A549 treated with Mapracorat at 1 μM for 4 hours (cell line): ENCODE measurements at places on chromosomes 5 and 9. TPM values are rescaled to one million over a fixed set of nuclear protein-coding genes. Genes with fewer than 3 reads are reported as not detected.

Gene SRA1
- total RNA-seq, result 38.4 to 48.2 TPM (median 43.4 TPM) in 5 replicates

Gene ADGRD2
- not detected in 5 replicates for total RNA-seq

Gene PIP5KL1
- total RNA-seq, result 1.0 to 3.5 TPM (median 1.6 TPM) in 5 replicates

Gene SPINK7
- total RNA-seq, result not detected in 5 replicates

Gene BSPRY
- 0.15 TPM in 1 of 5 replicates, not detected in the others for total RNA-seq

Gene FOXD4L6
- not detected in 5 replicates for total RNA-seq

Gene CATSPER3
- total RNA-seq, result 0.22 to 0.41 TPM (median 0.37 TPM) in 5 replicates

Gene SH3PXD2B
- total RNA-seq, result 16.3 to 19.6 TPM (median 18.4 TPM) in 5 replicates

Gene DIPK1B
- total RNA-seq, result 5.8 to 9.8 TPM (median 8.7 TPM) in 5 replicates

Gene FAM153A
- total RNA-seq, result not detected in 5 replicates

Gene FST
- total RNA-seq, result 1.7 to 3.0 TPM (median 2.9 TPM) in 5 replicates
